ENCODE measurements at places on chromosomes 1 and 21. TPM values are rescaled to one million over a fixed set of nuclear protein-coding genes. Genes with fewer than 3 reads are reported as not detected.

The KPRP gene
- total RNA-seq: not detected

The KLHDC9 gene
- total RNA-seq: 1.8 TPM

The C1orf185 gene
- total RNA-seq: not detected

The GBP3 gene
- 23.7 TPM for total RNA-seq

The GCSAML gene
- not detected for total RNA-seq

The NLRP3 gene
- total RNA-seq: 0.09 TPM

The TRIM17 gene
- 0.09 TPM for total RNA-seq

The DPYD gene
- 85.5 TPM for total RNA-seq

The LHX8 gene
- total RNA-seq: 1.00 TPM

The SPATA6 gene
- total RNA-seq: 4.0 TPM

The ZNF593OS gene
- total RNA-seq: not detected

The TP73 gene
- not detected for total RNA-seq

The SCNM1 gene
- total RNA-seq: 33.4 TPM

The DEPDC1 gene
- 2.3 TPM for total RNA-seq

The DNAJC28 gene
- 1.5 TPM for total RNA-seq

The RBP7 gene
- not detected for total RNA-seq

The SPATA17 gene
- 1.00 TPM for total RNA-seq

The SELL gene
- total RNA-seq: 0.09 TPM

The ACTL8 gene
- total RNA-seq: 0.09 TPM

The TRABD2B gene
- 0.65 TPM for total RNA-seq

The TGFB2 gene
- total RNA-seq: 9.0 TPM

The ZNF326 gene
- 5.0 TPM for total RNA-seq

The SPRR1B gene
- not detected for total RNA-seq

The SLFNL1 gene
- total RNA-seq: 0.28 TPM

The HMGB4 gene
- total RNA-seq: not detected

The MROH7 gene
- 0.92 TPM for total RNA-seq

The MAD2L2 gene
- total RNA-seq: 31.5 TPM

The LIN28A gene
- total RNA-seq: not detected

The C1orf115 gene
- 0.46 TPM for total RNA-seq

The SON gene
- total RNA-seq: 115 TPM

The KCNN3 gene
- under 0.01 TPM for total RNA-seq

The WNT4 gene
- total RNA-seq: 0.74 TPM

The TNFSF4 gene
- 1.4 TPM for total RNA-seq

The AKNAD1 gene
- total RNA-seq: not detected

The IFNLR1 gene
- not detected for total RNA-seq

Measured in smooth muscle cell of bladder (primary cell).